ENCODE measurements at places on chromosomes 5 and 9. TPM values are rescaled to one million over a fixed set of nuclear protein-coding genes. Genes with fewer than 3 reads are reported as not detected.

The PPP3R2 gene
- total RNA-seq, result not detected

The ADAMTS13 gene
- 2.6 TPM for total RNA-seq

DNA sequence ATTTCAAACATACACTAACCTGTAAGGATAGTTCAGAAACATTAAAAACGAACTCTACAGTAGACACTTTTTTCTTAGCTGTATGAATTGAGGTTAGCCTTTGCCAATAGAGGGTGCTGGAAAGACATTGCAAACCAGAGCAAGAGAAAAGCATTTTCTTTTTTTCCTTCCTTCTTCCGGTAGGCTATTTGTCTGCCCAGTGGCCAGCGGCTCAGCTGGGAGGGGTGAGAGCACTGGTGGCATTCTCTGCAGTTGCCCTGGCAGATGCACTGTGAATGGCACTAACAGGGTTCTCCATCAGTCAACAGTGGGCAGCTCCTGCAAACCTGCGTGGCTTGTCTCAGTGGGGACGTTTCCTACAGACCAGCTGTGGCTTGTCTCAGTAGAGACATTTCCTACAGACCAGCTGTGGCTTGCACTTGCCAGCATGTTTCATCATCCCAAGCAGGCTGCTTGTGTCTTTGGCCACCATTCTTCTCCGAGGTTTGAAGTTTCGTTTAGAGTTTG is 984.5 kb upstream of the CDH18 start:
- no peak for DNase-seq

- no peak for DNase-seq
Observed at GRCh38 chr5:142615948-142616347, 69.9 kb downstream of the FGF1 start.

GRCh38 chr9:113471566-113471965 is 8.0 kb downstream of the RGS3 start:
- no peak for DNase-seq

GRCh38 chr5:158537366-158537765 is 562.4 kb downstream of the EBF1 start:
- DNase-seq, result no peak

DNA sequence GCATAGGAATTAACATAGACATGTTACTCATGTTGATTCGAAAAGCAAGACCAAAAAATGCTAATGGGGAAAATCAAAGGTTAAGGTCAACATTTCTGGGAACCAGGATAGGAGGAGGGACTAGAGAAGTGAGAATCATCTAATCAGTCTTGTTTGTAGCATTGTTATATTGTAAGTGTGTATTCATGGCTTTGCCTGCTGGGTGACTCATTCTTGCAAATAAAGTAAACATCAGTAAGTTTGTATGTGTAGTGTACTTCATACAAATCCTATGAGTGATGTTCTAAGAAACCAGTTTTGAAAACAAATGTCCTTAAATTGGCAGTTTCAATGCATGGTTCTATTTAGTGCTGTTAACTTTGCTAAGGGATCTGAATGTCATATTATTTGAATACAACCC is 79.0 kb upstream of the TMEM252 start:
- DNase-seq, result no peak

GRCh38 chr5:13601112-13601511 is 343.4 kb downstream of the DNAH5 start:
- DNase-seq, result no peak

DNA sequence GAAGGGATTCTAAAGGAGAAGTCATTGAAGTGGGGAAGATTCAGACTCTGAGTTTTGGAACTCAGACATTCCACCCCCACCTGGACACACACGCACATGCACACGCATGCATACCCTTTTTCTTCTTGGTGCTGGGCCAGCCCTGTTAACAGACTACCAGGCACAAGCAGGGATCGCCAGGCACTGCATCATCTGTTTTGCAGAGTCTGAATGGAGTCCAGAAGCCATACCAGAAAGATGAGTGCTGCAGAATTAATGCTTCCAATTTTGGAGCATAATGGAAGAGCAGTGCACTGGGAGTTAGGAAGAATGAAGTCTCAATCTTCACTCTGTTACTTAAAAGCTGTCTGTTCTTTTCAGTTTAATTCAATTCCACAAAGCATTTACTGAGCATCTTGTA is 95.5 kb downstream of the PDE8B start:
- DNase-seq, result no peak

DNA sequence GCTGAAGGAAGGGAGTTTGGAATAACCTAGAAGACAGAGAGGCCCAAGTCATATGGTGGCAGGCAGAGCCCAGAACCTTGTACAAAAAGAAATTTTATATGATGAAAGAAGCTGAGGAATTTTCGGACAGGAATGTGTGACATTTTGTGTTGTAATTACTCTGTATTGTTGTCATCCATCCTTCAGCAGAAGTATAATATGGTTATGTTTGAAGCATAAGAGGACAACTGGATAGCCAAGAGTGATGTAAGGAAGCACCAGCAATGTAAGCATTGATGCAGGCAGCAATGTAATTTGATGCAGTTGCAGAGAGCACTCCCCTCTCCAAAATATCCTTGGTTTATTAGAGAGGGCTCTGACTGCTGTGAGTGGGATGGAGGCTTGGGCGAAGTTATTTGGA is 19.1 kb upstream of the SNX2 start:
- DNase-seq, result no peak
